ENCODE measurements at places on chromosomes 16 and 17.
A peak's percentile ranks its signal among the peaks of the same experiment; 100 is the strongest.

DNA sequence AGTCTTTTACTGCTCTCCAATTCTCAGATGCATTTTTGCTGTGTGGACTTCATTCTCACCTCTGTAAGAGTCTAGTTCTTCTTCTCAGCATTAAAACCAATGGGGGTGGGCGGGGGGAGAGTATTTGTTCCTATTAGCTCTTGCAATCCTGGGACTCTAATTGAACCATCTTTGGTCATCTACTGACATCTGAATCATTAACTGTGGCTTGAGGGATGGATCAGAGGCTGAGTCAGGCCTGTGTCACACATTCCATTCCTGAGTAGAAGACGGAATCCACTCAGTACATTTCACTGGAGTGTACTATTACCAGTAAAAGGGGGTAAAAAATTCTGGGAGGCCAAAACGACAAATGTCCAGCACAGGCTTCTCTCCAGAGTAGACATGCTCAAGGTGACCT is 12.8 kb upstream of the ZNF23 start:
- no peak for DNase-seq

DNA sequence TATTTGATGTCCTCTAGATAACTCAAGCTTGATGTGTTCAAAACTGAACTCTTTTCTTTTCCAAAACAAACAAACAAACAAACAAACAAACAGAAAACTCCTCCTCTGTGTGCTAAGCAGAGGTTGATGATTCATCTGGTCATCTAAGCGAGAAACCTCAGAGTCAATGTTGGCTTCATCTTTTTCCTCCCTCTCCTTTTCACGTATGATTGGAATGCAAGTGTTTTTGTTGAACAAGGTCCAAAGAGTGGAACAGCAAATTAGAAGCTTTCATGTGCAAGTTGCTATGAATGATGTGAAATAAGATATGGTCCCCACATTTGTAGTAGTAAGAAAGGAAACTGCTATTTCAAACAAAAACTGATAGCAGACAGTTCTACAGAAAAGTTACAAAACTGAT is 52.5 kb downstream of the TBX4 start:
- no peak for DNase-seq

- DNase-seq = no peak
Observed at GRCh38 chr17:79230576-79230975, 156.0 kb downstream of the ENGASE start.

DNA sequence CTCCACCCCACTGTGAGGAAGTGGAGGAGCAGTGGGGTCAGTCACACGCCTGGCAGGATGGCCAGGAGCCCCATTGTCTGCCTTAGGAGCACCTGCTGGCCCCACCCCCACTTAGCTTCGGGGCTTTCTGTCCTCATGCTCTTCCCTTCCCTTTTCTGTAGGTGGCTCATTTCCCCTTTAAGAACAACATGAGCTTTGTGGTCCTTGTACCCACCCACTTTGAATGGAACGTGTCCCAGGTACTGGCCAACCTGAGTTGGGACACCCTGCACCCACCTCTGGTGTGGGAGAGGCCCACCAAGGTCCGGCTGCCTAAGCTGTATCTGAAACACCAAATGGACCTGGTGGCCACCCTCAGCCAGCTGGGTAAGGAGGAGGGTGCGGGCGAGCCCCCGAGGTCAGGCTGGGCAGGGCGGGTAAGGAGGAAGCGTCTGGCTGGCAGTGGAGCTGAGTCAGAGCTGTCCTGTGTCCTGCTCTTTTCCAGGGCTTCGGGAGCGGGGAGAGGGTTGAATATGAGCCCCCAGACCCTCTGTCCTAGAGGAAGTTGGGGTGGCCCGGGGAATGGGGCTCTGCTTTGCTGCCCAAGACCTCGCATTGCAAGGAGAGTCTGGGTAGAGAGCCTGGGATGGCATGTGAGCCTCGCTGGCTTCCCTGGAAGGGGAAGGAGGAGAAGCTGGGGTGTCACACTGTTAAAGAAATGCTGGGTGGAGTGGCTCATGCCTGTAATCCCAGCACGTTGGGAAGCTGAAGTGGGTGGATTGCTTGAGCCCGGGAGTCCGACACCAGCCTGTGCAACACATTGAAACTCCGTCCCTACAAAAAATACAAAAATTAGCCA is 9.2 kb upstream of the SERPINF1 start:
- no peak for DNase-seq

GRCh38 chr17:57442914-57443571 is 186.7 kb downstream of the MSI2 start:
- peak; percentile 44 for DNase-seq

DNA sequence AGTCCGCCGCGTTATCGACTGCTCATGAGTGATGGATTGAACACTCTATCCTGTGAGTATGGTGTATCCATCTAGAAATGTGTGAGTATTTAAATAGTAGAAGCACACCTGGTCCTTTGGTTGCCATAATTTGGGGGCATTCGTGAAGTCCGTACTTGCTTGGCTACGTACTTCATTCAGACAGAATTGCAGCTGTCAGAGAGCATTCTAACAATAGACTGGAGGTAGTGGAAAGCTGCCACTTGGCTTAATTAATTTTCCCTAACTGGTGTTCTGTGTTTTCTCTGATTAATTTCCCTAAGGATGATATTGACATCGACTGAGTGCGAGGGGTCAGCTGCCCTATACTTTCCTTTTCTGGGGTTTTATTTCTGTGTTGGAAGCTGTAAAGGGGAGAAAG is 14.1 kb downstream of the RPA1 start:
- no peak for DNase-seq

GRCh38 chr17:39740357-39741111 is 2.8 kb downstream of the GRB7 start:
- DNase-seq = no peak

DNA sequence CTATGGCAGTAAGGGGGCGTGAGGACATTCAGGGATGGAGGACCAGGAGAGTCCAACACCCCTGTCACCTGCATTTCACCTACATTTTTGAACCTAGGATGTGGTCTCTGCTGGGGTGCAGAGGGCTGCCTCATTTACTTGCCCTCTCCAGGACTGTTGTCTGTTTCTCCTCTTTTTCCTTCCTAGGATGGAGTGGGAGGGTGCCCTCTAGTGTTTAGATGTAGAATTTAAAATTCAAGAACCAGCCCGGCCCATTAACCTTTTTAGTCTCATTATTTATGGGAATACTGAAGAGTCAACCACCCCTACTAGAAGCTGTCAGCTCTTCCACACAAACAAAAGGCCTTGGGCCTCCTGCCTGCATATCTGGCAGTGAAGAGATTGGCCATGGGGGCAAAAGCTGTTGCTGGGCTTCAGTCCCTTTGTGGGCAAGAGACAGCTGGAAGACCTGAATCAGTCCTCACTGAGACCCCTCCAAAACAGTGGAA is 2.5 kb upstream of the STARD3 start:
- peak; percentile 55 for DNase-seq

GRCh38 chr17:57077000-57077399 is 8.0 kb upstream of the AKAP1 start:
- no peak for DNase-seq

DNA sequence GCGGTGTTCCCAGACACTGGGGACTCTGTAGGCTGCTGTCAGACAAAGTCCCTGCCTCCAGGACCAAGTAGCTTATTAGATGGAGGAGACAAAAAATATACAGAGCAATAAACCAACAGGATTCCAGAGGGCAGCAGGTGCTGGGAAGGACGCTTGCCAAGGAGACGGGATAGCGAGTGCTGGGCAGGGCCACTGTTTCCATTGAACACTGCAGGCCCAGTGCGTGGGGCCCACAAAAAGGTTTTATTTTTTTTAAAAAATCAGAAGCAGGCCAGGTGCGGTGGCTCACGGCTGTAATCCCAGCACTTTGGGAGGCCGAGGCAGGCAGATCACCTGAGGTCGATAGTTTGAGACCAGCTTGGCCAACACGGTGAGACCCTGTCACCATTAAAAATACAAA is 84.2 kb downstream of the ABCC6 start:
- no peak for DNase-seq

- no peak for DNase-seq
Observed at GRCh38 chr17:3917391-3917931, 1.2 kb upstream of the P2RX1 start.

DNA sequence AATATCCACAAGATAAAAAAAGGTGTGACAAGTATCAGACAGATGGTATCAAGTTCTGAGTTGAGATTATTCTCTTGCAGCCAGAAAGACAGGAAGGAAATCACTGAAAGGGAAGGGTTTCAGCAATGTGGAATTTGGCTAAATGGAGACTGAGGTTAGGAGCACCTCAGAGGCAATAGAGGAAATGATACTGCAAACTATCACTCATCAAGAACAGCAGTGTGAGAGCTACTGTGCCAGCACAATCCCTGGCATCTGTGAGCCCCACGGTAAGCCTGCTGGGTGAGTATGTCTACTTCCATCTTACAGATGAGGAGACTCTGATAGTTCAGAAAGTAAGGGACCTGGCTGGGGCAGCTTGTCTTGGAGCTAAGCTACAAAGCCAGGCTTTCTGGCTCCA is 162.0 kb downstream of the SALL1 start:
- no peak for DNase-seq

DNA sequence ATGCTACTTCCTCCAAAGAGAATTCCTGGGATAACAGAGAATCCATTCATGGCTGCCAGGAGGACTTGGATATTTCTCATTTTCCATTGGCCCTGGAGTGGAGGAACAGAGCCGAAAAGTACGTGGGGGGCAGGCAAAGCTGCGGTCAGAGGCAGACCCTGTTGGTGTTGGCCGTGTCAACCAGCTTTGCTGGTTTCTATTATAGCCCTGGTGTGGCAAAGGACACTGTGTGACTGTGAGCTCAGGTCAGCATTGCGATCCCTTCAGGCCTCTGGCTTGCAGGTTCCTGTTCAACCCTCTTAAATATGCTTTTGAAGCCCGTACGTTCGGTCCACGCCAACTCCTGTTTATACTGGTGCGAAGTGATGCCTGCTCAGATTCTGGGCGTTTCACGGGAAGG is 596.2 kb downstream of the MAF start:
- no peak for DNase-seq

- DNase-seq = no peak
Observed at GRCh38 chr17:68868708-68869107, 86.5 kb downstream of the ABCA8 start.

DNA sequence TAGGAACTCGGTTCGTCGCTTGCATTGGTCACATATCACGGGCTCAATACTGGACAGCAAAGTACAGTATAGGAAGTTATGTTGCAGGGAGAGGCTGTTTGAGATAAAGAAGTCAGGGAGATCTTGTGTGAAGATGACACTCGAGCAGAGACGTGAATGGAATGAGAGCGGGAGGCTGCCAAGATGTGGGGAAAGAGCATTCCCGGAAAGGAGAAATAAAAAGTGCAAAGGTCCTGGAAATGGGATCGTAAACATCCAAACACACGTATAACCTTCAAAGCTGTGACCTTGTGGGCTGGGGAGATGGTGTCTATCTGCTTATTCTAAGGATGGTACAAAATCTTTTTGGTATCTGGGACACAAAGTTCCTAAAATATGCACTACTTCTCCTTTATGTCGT is 43.0 kb upstream of the MYOCD start:
- DNase-seq = no peak

DNA sequence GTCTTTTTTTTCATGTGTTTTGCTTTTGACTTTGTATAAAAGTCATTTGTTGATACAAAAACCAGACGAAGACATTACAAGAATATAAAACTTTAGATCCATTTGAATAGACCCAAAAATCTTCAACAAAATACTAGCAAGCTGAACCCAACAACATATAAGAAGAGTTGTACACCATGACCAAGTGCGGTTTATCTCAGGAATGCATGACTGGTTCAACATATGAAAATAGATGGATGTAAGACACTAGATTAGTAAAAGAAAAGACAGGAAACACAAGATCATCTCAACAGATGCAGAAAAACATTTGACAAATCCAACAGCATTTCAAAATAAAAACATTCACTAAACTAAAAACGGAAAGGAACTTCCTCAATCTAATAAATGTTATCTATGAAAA is 69.0 kb downstream of the TBC1D16 start:
- DNase-seq = no peak

DNA sequence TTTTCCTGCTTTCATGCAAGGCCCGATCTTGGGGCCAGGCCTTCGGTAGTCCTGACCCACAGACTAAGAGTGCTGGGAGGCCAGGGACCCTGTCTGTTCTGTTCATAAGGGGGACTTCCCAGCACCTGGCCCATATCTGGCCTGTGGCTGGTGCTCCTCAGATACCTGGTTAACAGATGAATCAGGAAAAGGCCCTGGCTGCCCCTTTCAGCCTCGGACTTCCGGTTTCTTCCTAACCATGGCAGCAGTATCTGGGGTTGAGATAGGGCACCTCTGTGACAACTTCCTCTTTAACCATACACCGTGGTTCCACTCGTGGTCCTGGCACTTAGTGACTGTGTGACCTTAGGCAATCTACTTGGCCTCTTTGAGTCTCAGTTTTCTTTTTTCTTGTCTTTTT is 18.4 kb downstream of the PLCG2 start:
- peak; percentile 20 for DNase-seq

- peak; percentile 78 for DNase-seq
Observed at GRCh38 chr17:37406635-37407461, at the start of the genes ACACA and TADA2A. Gene ACACA, minus strand, starts transcription at chr17:37406836. Its CDS starts 537 bp downstream, at chr17:37406299. Gene TADA2A, plus strand, starts transcription at chr17:37406886. Its CDS starts 4,480 bp downstream, at chr17:37411366.

DNA sequence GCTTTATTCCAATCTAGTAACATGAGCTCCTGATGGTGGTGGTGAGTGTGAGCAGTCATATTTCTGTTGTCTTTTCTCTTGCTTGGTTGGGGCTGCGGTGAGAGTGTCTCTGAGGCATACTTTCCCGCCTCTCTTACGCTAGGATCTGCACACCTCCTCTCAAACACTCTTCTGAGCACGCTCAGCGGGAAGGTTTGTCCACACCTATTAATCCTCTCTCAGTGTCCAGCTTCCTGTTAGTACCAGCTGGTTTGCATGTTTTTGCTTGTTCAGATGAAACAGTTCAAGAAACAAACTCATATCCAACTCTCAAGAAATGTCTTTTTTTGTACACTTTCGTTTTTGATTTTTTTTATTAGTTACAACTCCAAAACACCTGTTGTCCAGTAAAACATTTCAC is 89.5 kb downstream of the CCDC182 start:
- DNase-seq = no peak

GRCh38 chr17:40284085-40284713 is 3.5 kb upstream of the CDC6 start:
- DNase-seq = no peak

- peak; percentile 86 for DNase-seq
Observed at GRCh38 chr17:67421869-67422273, 44.8 kb downstream of the PITPNC1 start.

GRCh38 chr16:88287219-88287618 is 95.5 kb upstream of the ZNF469 start:
- no peak for DNase-seq

GRCh38 chr16:24701521-24701951 is 27.9 kb upstream of the TNRC6A start:
- DNase-seq = no peak

GRCh38 chr16:30122604-30123160 is 338 bp downstream of the MAPK3 start:
- peak; percentile 14 for DNase-seq

GRCh38 chr17:32311028-32311536 is 30.9 kb downstream of the C17orf75 start:
- DNase-seq = no peak

GRCh38 chr16:89921702-89922476 is 1.3 kb upstream of the TUBB3 start:
- no peak for DNase-seq

- DNase-seq = no peak
Observed at GRCh38 chr17:39533891-39534290, 72.6 kb downstream of the CDK12 start.

GRCh38 chr16:57984443-57985203 is 13.7 kb upstream of the CNGB1 start:
- peak; percentile 95 for DNase-seq
